ENCODE measurements at places on chromosomes 2 and 18. TPM values are rescaled to one million over a fixed set of nuclear protein-coding genes. Genes with fewer than 3 reads are reported as not detected.

GPR45 gene
- not detected for total RNA-seq

ARHGEF33 gene
- total RNA-seq, result not detected

GALNT3 gene
- 2.0 TPM for total RNA-seq

EPHA4 gene
- 2.2 TPM for total RNA-seq

MDH1B gene
- total RNA-seq, result 0.53 TPM

CCL20 gene
- 141 TPM for total RNA-seq

C2orf15 gene
- total RNA-seq, result 0.40 TPM

GCG gene
- not detected for total RNA-seq

SCN7A gene
- 0.05 TPM for total RNA-seq

CAVIN2 gene
- total RNA-seq, result 0.08 TPM

SERPINB12 gene
- total RNA-seq, result not detected

CNDP1 gene
- 0.49 TPM for total RNA-seq

CXCR1 gene
- total RNA-seq, result not detected

- no peak for DNase-seq
Observed at GRCh38 chr2:6308986-6309385, 556.7 kb downstream of the CMPK2 start.

GRCh38 chr18:25066516-25066915 is 285.4 kb downstream of the ZNF521 start:
- no peak for DNase-seq

DNA sequence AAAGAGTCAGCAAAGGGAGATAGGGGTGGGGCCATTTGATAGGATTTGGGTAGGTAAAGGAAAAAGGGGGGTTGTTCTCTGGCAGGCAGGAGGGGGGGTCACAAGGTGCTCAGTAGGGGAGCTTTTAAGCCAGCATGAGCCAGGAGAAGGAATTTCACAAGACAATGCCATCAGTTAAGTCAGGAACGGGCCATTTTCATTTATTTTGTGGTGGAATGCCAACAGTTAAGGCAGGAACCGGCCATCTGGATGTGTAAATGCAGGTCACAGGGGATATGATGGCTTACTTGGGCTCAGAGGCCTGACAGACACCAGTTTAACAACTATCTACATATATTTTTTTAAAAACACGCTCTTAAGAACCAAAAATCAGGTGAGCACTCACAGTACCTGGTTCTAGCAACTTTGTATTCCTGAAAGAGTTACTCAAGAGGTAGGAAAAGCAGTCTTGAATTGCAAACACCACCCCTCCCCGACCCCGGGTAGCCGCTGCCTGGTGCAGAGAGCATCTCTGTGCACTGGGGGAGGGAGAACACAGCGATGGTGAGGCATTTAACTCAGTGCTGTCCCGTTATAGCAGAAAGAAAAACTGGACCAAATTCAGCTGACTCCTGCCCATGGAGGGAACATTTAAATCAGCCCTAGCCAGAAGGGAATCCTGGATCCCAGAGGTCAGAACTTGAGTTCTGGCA is 414.5 kb upstream of the KLHL29 start:
- no peak for DNase-seq

DNA sequence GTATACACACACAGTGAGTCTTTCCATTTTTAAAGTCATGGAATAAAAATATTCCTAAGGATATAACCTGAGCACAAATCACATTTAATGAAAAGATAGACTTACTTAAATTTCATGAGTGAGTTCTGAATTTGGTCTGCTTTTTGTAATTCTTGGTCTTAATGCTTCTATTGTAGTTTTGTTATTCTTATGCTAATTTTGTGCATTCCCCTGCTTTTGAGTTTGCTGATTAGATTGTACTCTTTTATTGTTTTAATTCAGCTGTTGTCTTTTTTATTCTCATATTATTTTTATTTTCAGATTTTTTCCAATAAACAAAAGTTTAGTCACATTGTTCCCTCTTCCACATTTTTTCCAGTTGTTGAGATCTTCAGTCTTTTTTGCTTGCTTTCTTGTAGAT is 202.4 kb downstream of the ZNF407 start:
- no peak for DNase-seq

- DNase-seq, result no peak
Observed at GRCh38 chr2:48548840-48549239, 18.9 kb downstream of the STON1 start.

GRCh38 chr2:120556911-120557310 is 178.8 kb upstream of the GLI2 start:
- no peak for DNase-seq

GRCh38 chr2:189412330-189412953 is 28.8 kb upstream of the WDR75 start:
- peak; percentile 34 for DNase-seq

- no peak for DNase-seq
Observed at GRCh38 chr2:144374163-144374661, 145.7 kb downstream of the ZEB2 start.

DNA sequence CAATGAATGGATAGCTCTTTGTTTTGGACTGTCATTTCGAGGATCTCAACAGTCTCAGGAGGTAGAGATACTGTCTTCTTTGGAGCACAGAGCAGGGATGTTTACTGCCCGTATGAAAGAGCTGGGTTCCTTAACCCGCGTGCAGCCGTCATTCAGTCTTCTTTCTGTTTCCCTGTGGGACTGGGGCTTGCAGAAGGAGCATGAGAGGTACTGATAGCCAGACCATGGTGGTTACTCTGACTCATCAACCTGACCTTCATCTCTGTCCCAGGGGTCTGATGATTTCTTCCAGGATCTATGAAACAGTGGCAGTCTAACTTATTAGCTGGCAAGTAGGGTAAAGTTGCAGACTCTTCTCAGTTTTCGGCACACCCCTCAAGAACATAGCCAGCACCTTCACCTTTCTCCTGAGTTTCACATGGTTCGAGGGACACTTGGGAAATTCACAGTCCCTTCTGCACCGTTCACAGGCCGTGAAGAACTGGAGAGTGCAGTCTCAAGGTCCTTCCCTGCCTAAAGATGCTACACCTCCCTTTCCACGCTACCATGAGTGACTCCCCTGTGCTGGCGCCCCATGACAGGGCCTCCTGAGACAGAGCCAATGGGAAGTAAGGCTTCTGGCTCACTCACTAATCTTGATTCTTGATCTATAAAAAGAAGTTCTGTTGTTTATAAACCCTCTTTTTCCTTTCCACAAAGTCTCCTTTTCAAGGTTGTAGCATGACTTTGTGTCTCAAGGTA is 226.2 kb downstream of the MC4R start:
- DNase-seq, result no peak

- no peak for DNase-seq
Observed at GRCh38 chr2:187169864-187170263, 278.2 kb downstream of the CALCRL start.

GRCh38 chr2:196365923-196366322 is 194.5 kb upstream of the STK17B start:
- no peak for DNase-seq

GRCh38 chr18:45727068-45727467 is 3.1 kb downstream of the SLC14A1 start:
- DNase-seq, result no peak

DNA sequence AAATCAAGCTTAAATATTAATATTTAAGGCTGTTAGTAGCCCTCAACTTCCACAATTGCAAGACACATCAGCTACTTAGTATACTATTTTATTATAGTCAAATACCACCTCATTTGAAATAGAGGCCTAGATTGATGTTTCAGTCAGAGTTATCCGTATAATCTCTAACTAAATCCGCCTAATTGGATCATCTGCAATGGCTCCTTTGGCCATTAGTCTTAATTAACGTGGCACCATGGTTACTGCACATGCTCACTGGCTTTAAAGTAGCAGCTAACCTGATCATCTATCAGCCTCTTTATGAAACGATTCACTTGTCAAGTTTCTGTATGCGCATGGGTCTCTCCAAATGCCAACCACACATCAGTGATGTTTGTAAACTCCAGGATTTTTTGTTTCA is 112.3 kb downstream of the COLEC12 start:
- no peak for DNase-seq

GRCh38 chr2:232628466-232629128 is 4.8 kb upstream of the EFHD1 start:
- DNase-seq, result no peak

- DNase-seq, result no peak
Observed at GRCh38 chr2:19747310-19748072, 154.3 kb downstream of the TTC32 start.

DNA sequence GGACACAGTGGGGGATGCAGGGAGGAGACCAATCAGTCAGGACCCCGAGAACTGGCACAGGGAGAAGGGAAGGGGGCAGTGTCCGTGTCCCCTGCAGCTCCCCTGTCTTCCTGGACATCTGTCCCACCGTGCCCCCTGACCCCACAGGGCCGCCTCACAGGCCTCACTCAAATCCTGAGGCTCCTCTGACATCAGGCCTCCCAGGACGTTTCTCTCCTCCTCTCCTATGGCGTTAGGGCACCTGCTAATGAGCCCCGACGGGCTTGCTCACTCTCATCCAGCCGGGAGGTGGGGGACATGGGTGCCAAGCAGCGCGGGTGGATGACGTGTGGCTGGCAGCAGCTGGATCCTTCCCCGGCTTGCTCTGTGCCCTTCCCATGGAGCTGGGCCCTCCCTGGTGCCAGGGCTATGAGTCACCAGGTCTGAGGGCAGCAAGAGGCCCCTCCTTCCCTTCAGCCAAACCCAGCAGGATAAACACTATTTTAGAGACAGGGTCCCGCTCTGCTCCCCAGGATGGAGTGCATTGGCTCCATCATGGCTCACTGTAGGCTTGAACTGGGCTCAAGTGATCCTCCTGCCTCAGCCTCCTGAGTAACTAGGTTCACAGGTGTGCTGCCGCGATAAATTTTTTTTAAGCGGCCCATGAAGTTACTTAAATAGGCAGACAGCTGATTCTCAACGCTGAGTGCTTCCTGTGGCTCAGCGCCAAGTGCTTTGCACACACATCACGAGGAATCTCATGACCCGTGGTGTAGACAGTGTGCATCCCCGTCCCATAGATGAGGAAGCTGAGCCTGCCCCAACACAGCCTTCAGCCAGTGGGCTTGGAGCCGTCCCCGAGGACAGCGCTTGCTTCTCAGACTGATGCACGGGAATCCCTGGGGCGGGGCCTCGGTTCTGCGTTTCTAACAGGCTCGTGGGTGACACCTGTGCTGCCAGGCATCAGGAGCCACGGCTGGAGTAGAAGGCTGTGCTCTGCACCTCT is 64.5 kb upstream of the HDAC4 start:
- no peak for DNase-seq

GRCh38 chr2:52423111-52423510 is 1344.5 kb upstream of the CHAC2 start:
- DNase-seq, result no peak

DNA sequence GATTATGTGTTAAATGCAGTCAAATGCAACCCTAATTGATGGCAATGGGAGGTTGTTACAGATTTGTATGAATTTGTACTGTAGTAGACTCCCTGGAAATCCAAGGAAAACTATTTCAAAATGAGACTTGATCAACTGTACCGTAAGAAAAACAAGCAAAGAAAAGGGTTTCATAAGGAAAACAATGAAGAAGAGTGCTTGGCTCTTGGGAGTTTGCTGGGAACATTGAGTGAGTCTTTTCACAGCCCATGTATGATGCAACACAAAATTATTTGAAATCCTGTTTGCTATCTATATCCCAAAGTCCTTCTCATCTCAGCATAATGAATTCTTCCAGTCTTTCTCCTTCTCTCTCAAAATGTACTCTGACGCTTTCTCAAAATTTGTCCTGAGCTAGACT is 67.0 kb upstream of the OSR1 start:
- DNase-seq, result no peak

- no peak for DNase-seq
Observed at GRCh38 chr2:15615301-15615920, 23.7 kb downstream of the DDX1 start.

DNA sequence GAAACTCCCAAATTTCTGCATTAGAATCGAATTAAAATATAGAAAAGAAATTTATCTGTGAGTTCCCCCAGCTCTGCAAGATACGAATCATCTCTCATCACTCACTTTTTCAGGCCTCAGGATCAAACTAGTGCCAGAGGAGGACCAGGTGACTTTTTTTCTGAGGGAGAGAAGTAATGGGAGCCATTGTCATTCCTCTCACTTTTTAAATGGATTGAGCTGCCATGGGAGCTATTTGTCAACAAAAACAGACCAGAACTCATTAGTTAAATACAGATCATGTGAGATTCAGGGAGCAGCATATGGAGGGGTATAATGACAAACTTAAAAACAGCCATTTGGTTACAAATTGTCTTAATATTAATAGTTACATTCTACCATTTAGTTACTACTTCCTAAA is 594.4 kb downstream of the DPP10 start:
- DNase-seq, result no peak

- no peak for DNase-seq
Observed at GRCh38 chr2:74291218-74291544, 52.0 kb downstream of the SLC4A5 start.

- no peak for DNase-seq
Observed at GRCh38 chr2:166181813-166182154, 54.0 kb upstream of the SCN1A start.

- DNase-seq, result no peak
Observed at GRCh38 chr2:176412136-176412535, 142.9 kb downstream of the MTX2 start.

DNA sequence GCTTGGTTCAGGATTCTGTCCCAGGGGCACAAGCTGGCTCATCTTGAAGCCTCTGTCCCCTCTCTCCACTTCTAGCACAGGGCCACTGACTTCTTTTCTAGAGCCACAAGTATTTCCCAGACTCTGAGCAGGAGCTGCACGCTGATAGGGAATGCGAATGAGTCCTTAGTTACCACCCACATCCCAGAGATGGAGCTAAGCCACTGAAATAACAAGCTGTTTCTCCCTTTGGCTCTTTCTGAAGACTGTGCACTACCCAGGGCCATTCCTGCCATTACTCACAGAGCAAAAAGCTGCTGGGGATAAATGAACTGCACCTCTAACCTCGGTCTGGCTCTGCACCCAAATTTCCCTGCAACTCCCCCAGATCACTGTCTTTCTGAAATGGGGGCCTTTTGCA is 70.6 kb downstream of the TSN start:
- DNase-seq, result no peak

Data from activated T-cell treated with anti-CD3 and anti-CD28 coated beads, Interleukin-2, amount 50 U/mL, for 4 hours (primary cell).